ENCODE measurements at places on chromosomes 6 and 20.

DNA sequence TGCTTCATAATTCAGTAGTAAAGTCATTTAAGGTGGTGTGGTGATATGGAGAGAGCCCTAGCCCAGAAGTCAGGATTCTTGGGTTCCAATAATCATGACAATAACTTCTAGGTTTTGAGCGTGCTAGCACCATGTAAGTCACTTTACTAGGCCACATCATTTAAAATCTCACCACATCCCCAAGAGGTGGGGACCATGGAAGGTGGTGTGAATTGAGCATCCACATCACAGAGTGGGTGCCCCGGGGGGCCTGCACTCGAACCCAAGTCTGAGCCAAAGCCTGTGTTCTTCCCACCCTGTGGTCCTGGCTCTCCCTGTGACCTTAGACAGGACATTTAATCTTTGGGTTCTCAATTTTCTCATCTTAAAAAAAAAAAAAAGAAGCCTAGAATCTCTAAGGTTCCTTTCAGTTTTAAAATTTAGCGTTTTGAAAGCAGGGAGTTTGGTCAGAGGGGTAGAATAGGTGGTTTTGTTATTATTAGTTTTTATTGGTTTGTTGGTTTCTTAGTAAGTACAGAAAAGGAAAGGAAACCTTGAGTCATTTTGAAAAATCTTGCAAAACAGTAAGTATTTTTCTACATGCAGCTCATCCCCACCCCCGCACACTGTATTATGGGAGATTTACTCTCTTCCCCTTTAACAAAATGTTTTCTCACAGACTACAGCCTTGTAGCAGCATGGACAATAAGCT, 26.4 kb downstream of the ARMC2 start:
- DNase-seq, result peak; percentile 16

GRCh38 chr20:40502576-40502975, 186.5 kb downstream of the MAFB start:
- DNase-seq, result no peak

- DNase-seq, result no peak
Measured at GRCh38 chr20:44204156-44204831, 6.3 kb downstream of the OSER1 start.

DNA sequence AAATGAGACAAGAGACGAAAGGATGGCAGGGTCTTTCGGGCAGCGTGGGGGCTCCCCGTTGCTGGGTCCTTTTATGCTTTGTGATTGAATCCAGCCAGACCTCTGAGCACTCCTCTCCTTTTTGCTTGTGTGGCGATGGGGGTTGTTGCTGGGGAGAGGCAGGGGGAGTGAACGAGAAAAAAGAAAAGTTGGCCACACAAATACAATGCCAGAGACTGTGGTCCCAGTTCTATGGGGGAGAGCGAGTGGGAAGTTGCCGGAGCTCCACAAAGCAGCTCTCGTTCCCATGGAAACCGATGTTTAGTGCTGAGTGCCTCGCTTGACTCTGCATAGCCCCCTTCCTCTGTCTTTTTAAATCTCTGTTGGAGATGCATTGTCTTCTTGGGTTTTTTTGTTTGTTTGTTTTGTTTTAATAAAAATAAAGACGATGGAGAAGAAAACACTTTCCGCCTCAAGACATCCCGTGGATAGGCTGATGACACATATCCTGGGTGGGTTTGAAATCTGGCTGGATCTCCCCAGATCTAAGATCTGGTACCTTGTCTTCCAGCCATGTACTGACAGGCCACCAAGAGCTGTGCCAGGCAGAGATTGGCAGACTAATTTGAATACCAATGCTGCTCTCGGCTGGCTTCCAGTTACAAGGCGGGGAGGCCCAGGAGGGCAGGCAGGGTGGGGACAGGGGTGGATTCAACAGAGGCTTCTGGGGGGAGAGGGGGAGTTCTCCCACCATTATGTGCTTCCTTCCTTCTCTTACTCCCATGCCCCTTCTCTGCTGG, 529.3 kb downstream of the QKI start:
- DNase-seq, result no peak

DNA sequence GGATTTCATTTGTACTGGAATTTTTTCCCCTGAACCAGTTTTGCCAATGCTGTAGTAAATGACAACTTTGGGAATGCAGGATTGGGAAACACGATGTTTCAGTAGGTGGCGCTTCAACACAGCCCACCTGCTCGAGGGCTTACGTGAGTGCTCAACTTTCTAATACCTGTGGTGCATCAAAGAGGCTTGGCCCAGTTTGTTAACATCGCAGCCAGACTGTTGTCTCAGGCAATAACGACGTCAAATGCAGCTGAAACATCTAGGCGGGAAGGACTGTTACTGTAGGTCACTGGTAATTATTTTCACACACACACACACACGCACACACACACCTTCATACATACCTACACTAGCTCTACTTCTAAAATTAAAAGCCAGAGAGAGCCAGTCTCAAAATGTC, 815.5 kb upstream of the SLC35B3 start:
- DNase-seq, result no peak

DNA sequence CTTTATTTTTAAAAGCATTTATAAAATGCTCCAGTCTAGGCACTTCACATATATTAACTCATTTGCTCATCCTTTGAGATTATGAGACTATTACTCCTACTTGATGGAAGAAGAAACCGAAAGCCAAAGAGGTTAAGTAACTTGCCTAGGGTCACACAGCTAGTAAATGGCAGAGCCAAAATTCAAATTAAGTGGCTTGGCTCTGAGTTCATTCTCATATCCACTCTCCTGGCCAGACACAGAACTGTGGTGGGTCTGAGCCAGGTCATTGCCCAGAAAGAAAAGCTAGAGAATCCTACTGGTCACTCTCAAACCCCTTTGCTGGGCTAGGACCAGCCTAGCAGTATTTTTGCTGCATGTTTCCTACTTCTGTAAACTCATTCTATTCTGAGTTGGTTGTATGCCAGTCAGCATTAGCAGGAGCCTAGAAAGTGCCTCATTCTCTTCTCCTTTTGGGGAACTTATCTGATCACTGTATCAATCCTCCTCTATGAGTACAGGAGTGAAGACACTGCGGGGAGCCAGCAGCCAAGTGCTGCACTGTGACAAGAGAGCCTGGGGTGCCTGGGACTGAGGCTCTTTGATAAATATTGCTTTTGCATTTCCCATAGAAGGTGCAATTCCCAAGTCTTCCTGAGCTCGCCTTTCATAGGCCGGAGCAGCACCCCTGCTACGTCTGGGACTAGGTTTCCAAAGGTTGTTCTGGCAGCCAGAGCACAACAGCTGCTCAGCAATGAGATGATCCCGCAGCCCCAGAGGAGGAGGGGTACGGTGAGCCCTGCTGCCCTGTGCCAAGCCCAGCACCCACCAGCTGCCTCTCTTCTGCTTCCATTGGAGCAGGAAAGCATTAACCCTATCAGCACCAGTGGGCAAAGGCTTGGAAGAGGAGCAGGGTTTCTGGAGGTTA, 728.3 kb downstream of the MAFB start:
- no peak for DNase-seq

GRCh38 chr20:60687213-60687612, 564.8 kb upstream of the CDH4 start:
- no peak for DNase-seq

GRCh38 chr6:45557454-45557853, 179.7 kb upstream of the SUPT3H start:
- no peak for DNase-seq

- no peak for DNase-seq
Measured at GRCh38 chr6:77447254-77447653, 16.0 kb downstream of the HTR1B start.

GRCh38 chr6:55136916-55137315, 37.4 kb upstream of the HCRTR2 start:
- no peak for DNase-seq

GRCh38 chr6:163954088-163954775, 539.7 kb downstream of the QKI start:
- DNase-seq, result no peak

DNA sequence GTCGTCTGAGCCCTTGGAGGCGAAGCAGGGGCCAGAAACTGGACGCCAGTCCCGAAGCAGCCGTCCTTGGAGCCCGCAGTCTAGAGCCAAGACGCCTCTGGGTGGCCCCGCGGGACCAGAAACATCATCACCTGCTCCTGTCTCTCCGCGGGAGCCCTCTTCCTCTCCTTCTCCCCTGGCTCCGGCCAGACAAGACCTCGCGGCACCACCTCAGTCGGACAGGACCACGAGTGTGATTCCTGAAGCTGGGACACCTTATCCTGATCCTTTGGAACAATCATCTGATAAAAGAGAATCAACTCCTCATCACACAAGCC, 416 bp downstream of the RSPH4A start:
- no peak for DNase-seq

- DNase-seq, result peak; percentile 70
Measured at GRCh38 chr6:169654598-169655391, 47.0 kb downstream of the WDR27 start.

DNA sequence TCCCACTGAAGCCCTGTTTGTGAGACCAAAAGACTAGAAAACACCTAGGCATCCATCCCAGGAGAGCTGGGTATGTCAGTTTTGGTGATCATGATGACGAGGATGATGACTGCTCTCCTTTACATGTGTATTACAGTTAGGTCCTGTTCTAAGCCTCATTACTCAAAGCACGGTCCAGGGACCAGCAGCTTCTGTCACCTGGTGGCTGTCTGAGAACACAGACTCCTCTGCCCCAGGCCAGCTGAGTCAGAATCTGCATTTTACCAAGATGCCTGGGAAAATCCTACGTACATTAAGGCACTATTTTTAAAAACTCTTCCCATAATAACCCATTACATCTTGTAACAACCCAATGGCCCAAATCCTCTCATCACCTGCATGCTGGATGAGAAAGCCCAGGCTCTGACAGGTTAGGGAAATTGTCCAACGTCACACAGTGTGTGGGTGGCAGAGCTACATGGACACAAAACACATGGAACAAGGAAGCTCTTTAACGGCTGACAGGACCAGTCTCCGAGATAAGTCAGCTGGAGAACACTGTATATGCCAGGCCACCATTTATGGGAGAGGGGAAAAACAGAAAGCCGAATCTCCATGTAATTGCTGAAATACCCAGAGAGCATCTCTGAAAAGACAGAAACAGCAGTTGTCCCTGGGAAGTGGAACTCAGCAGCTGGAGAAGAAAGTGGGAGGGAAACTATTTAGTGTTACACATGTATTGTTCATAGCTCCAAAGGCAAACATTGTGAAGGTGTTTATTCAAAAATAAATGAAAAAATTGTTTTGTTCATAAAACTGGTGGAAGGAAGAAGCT, 65.4 kb downstream of the BMP7 start:
- no peak for DNase-seq

DNA sequence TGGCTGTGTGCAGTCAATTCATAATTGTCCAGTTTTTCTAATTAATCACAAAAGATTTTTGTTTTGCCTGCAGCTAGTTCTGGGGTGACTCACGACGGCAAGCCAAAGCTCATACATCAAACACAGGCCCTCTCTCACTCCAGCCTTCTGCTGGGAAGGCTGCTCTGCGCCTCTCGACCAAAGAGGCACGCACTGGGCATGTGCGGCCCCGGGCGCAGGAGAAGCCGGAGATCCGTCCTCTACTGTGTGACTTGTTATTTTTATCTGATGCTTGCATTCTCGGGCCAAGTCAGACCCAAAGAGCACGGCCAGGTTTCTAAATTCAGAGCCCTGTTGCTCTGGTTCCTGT, 98.5 kb downstream of the TFAP2A start:
- DNase-seq, result no peak

GRCh38 chr20:53399083-53399482, 194.6 kb downstream of the ZNF217 start:
- DNase-seq, result no peak

DNA sequence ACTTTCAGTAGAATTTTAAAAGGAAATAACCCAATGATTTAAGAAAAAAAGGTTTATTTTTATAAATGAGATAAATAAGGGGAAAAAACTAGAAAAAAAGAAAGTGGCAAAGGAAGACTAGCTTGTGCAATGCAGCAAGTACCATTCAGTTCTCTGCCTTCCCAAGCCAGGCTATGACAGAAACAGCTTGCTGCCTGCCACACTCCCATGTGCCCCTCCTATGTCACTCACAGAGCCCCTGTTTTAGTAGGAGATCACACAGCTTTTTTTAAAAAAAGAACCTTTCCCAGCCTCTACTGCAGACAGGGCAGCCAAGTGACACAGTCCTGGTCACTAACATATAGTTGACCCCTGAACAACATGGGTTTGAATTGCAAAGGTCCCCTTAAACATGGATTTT, 13.5 kb downstream of the TBC1D7 start:
- no peak for DNase-seq

DNA sequence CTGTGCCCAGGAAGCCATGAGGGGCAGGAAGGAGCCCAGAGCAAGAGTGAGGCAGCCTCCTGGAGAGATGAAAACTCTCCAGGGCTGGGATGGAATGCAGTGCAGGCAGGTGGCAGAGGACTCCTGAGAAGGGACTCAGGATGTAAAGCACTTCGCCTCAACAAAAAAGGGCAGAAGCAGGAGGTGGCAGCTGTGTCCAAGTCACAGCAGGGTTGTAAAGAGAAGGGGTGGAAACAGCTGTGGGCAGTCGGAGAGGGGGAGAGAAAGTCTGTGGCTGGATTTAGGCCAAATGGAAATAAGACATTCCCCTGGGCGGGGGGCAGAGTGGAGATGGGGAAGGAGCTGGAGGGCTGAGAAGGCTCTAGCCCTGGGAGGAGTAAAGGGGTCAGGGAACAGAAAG, 34.9 kb downstream of the CYP21A2 start:
- no peak for DNase-seq

DNA sequence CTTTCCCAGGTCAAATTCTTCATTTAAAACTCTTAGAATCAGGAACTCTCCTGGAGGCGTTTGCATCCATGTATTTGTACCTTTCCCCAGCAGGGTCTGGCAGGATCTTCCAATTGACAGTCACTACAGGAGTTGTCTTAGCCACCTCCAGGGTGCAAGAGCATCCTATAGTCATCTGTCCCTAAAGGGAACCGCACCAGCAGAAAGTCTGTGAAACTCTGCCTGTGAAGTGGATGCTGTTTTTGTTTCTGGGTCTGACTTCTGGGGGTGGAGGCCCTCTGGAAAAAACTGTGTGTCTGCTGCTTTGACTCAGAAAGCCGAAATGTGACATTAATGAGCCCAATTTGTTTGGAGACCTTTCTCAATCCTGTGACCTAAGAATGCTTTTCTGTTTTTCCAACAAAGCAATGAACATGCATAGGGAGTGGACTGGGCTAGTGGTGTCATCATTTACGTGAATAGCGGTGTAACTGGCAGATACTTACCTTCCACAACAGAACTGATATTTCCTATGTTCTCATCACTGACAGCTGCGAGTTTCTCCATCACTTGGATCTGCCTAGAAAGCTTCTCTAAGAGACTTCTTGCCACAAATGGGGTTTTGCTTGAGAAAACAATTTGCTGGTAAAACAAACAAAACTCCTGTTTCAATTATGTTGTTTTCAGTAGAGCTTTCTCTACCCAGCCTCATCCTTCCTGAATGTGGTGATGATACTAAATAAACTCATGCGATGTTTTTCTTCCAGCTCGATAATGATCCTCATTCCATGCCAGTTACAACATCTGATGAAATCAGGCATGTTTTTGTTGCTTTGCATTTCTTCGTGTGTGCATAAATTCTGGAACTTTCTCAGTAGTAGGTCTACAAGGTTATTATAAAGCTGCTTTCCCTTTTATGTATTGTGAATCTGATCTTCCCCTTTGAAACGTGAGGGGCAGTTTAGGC, 33.3 kb upstream of the ARMH2 start:
- DNase-seq, result no peak

Measured in activated effector memory CD4-positive, alpha-beta T cell treated with Interleukin-2 at 50 U/mL for 16 hours (primary cell).